Lung microvascular endothelial cell (primary cell): ENCODE measurements at places on chromosomes 7 and 10. TPM values are rescaled to one million over a fixed set of nuclear protein-coding genes. Genes with fewer than 3 reads are reported as not detected.

The ACHE gene
- 1.7 and 3.4 TPM in 2 replicates for total RNA-seq

- DNase-seq: no peak
These were observed 4.3 kb upstream of the EIF3A start for GRCh38 chr10:119084896-119085295.

DNA sequence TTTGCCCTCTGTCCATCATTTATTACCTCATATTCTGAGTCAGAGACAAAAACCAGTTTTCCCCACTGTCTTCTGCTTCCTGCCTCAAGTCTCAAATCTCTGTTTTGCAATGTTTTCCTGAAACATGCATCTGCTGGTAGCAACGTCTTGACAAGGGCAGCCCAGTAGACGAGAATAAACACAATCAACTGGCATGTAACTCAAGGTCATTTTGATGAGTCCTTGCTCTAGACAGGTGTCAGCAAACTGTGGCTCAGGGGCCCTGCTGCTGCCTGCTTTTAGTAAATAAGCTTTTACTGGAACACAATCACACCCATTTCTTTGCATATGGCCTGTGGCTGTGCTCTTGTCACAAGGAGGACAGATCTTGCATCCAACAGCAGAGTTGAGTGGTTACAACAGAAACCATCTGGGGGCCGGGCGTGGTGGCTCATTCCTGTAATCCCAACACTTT is 59.8 kb downstream of the ITIH5 start:
- DNase-seq: no peak

DNA sequence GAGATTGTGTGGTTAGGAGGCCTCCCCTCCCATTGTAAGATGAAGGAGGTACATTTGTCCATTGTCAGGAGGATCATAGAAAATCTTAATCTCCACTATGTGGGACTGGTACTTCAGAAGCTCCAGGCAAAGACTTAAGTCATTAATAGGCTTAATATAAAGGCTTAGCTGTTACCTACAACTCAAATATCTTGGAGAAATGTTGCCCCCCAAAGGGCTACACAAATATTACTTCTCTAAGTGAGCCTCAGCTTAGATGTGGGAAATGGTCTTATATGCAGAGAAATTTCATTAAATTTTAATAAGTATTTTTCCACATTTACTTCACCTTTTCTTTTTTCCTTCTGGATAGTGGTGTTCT is 27.2 kb downstream of the TAS2R41 start:
- DNase-seq: peak; percentile 41

The GIMAP8 gene
- total RNA-seq: 88.7 and 137 TPM in 2 replicates

The GRM3 gene
- not detected in 2 replicates for total RNA-seq

DNA sequence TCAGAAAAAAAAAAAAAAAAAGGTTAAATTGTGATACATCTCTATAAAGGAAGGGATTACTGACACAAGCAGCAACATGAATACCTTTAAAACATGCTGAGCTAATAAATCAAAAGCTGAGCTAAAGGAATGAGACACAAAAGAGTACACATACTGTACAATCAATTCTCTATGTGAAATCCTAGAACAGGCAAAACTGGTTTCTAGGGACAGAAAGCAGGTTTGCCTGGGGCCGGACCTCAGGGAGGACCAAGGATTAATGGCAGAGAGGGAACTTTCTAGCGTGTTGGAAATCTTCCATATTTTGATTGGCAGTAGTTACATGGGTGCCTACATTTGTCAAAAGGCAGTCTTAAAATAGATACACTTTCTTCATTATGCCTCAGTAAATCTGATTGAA is 52.5 kb downstream of the KLRG2 start:
- DNase-seq: no peak

GRCh38 chr7:24669971-24670591 is 87.2 kb downstream of the GSDME start:
- DNase-seq: peak; percentile 13

DNA sequence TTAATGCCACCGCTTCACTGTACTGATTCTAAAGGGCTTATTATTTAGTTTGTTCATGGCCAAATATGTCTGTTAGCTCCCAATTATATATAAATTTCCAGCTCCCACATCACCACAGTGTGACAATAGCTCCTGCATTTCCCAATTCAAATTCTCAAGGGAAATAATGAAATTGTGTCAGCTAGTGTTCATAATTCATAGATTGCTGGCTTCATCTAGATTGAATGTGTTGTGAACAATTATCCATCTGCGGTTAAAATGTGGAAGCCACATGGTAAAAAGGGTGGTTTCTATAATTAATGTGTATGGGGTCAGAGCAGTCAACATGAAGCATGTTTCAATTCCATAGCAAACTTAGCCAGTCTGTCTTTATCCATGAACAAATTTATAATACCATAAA is 154.3 kb downstream of the SEMA3E start:
- no peak for DNase-seq

GRCh38 chr7:32379510-32380112 is 110.6 kb downstream of the LSM5 start:
- no peak for DNase-seq

The RAMP3 gene
- total RNA-seq: 51.2 and 218 TPM in 2 replicates

- DNase-seq: no peak
These were observed 27.8 kb downstream of the NMT2 start for GRCh38 chr10:15140698-15141097.

DNA sequence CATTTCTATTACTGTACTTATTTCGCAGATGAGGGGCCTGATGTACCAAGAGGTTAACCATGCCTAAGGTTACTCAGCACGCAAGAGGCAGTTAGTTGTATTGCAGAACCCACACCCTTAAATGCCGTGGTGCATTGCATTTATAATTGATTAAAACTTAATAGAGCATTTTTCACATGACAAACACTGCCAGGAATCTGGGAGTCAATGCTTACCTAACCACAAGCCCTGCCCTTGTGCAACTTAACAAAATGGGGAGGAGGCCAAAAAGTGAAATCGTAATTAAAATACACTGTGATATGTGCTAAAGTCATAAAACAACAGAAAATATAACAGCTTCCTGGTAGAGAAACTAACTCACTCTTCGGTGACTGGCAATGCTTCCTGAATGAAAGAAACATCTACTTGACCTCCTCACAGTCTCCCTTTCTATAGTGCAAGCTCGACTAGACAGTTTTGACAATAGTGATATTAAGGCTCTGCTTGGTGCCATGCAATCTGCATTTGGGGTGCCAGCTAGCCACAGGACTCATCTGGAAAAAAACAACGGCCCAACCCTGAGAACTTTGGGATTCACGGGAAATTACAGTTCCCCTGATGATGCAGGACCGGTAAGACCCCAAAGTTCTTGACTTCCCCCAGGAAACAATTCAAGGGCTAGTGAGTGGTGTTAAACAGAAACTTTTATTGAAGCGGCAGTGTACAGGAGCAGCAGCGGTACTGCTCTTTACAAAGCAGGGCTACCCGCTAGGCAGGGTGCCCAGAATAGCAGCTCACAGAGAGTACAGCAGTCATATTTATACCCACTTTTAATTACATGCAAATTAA is 612.4 kb downstream of the TNS3 start:
- no peak for DNase-seq

The GPR22 gene
- total RNA-seq: not detected in 2 replicates

DNA sequence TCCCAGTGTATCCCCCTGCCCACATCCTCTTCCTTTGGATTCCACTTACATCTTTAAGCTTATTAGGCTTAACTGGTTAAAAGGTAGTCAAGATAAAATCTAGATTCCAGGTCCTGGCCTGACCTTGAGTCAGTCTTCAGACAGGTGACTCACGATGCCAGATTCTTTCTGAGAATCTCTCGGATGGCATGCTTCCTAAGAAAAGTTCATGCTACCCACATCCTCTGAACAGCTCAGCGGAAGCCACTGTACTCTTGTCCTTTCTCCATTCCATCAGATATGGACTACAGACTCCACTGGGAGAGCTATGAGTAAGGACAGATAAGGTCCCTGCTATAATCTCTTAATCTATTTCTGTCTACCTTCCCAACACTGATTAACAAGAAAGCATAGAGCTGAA is 43.4 kb downstream of the DNMBP start:
- DNase-seq: peak; percentile 38

The EIF4H gene
- 267 and 400 TPM in 2 replicates for total RNA-seq
